Left renal cortex interstitium (tissue), 4 donors: ENCODE measurements at places on chromosomes 2 and 18. TPM values are rescaled to one million over a fixed set of nuclear protein-coding genes. Genes with fewer than 3 reads are reported as not detected.

DNAH7 gene
- polyA plus RNA-seq, result 8.5 TPM

SNORC gene
- polyA plus RNA-seq, result 2.3 TPM

GRCh38 chr2:51247252-51247805 is 215.4 kb upstream of the NRXN1 start:
- DNase-seq, result no peak

GRCh38 chr2:172427990-172428831 is 825 bp downstream of the ITGA6 start:
- no peak for DNase-seq
